Activated T-helper 1 cell treated with anti-CD3 and anti-CD28 coated beads, Interleukin-2, amount 50 U/mL, for 16 hours (primary cell): ENCODE measurements at places on chromosomes 2 and 18.

DNA sequence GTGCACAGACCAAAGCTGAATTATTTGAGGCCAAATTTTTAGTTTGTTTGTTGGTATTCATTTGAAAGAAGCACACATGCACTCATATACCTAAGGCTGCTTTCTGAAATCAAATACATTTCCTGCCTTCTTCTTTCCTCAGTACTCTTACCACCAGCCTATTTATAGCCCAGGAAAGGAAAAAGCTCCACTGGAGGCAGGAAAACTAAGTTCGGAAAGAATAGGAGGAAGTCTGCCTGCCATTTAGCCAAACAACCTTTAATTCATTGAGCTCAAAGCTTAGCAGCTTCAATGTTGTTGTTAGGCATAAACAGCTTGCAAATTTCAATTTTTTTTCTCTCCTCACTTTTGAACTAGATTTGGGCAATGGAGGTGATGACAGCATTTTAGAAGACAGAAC is 40.4 kb upstream of the RASGRP3 start:
- no peak for DNase-seq

- DNase-seq: no peak
Observed at GRCh38 chr2:228846161-228846560, 424.9 kb downstream of the PID1 start.

DNA sequence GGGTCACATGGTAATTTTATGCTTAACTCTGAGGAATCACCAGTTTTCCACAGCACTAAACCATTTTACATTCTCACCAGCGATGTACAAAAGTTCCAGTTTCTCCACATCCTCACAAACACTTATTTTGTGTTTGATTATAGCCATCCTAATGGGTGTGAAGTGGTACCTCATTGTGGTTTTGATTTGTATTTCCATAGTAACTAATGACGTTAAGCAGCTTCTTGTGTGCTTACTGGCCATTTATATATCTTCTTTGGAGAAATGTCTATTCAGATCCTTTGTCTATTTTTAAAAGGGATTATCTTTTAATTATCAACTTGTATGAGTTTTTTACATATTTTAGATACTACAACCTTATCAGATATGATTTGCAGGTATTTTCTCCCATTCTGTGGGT is 42.0 kb downstream of the CCDC150 start:
- DNase-seq: no peak

- no peak for DNase-seq
Observed at GRCh38 chr2:113822087-113822815, 65.8 kb upstream of the SLC35F5 start.

DNA sequence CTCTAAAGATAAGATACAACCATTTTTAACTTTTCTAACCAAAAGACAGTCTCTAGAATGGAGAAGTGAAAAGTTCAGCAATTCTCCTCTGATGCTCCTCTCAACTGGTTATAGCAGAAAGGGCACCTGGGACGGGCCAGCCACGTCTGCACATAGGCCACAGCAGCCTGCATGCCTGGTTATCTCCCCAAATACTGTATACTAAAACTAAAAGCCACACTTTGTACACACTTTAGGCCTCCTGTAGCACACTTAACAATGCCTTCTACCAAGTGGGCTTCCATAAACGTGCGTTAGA is 179.1 kb downstream of the ANKRD44 start:
- no peak for DNase-seq

- DNase-seq: no peak
Observed at GRCh38 chr18:36759167-36759776, 69.5 kb downstream of the TPGS2 start.

DNA sequence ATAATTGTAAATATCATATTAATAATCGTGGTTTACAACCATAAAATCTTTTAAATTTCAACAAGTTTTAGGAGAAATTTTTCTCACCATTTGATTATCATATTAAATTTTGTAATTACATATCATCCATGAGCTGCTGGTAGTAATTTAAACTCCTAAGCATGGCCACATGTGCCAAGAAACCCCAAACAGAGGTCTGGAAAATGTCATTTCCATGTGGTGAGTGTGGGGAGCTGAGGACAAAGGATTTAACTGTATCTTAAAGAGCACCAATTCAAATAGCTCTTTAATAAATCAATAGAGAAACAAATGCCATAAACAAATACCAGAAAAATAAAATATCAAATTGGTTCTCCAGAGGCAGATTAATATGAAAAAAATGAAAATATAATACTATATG is 26.3 kb downstream of the PSME4 start:
- no peak for DNase-seq

DNA sequence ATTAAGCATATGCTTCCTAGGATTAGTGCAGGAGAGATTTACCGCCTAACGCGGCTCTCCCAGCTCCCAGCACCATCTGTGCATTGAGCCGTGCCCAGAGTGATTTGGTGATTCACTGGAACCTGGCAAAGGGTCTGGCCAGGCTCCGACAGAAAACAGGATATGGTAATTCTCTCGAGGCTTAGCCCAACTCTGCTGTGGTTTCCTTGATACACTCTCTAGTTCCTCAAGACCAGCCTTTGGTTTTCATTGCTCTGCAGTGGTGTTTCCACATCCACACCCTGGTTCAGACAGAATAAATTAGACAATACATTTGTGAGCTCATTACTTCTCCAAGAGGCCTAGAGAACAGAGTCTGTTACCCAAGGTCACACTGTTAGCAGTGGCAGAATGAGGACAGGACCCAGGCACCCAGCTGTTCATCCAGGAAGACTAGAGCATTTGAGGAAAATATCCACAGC is 23.0 kb upstream of the SMAD2 start:
- no peak for DNase-seq

- no peak for DNase-seq
Observed at GRCh38 chr18:26003356-26003755, 87.1 kb downstream of the SS18 start.

- DNase-seq: no peak
Observed at GRCh38 chr2:187504312-187504921, 49.8 kb downstream of the TFPI start.

- DNase-seq: no peak
Observed at GRCh38 chr2:162174746-162175145, 22.7 kb upstream of the GCG start.

DNA sequence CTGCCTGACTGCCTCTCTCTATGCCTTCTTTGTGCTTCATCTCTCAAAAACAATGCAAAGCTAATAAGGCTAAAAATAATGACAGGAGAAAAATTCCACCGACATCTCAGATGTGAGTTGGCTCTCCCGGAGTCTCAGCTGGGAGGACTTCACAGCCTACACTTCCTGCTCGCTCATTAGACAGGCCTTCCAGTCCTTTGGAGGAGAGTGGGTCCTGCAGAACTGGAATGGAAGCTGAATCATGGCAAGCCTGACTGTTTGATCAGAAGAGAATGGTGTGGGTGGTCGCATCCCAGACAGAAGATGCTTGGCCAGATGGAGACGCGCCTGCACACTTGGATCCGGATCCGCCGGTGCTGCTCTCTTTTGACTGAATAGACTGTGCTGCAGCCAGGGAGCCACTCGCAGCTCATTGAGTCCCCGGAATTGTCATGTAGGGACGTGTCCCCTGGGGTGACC is 49.7 kb downstream of the TRIB2 start:
- DNase-seq: no peak

DNA sequence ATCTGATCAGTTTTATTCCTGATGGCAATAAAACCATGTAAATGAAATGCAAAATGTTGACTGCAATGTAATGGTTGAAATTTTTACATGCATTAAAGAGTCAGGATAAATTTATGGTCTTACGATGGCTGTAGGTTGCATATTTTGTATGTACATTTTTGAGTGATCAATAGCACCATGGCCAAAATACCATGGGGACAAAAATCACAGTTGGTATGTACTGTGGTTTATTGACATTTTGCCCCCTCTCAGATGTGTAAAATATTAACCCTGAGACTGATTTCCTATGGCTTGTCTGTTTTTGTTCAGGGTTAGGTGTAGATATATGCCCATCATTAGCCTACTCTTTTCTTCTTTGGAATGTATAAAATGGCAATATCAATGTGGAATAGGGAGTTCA is 138.1 kb downstream of the PARD3B start:
- DNase-seq: no peak

DNA sequence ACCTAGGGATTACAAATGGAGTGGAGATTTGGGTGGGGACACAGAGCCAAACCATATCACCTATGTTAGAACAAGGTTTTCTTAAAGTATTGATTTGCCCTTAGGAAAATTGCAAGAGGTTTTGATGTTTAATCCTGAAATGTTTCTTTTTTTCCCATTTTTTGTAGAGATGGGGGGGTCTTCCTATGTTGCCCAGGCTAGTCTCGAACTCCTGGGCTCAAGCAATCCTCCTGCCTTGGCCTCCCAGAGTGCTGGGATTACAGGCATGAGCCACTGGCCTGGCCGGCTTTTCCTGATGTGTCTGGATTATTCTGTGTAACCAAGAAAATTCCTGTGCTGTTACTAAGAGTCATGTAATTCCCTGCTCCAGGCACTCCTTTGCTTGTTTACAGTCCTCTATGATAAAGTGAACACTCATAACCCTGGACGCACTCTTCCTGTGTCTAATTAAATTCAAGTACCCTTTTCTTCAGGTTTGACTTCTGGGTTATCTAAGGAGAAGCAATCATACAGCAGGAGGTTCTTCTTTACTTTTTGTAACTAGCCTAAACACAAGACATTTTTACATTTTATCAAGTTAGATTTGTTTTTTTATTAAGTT is 15.0 kb upstream of the CTDP1 start:
- DNase-seq: no peak

- no peak for DNase-seq
Observed at GRCh38 chr2:239395524-239395923, 5.3 kb downstream of the HDAC4 start.

GRCh38 chr2:130883496-130883895 is 46.8 kb downstream of the ARHGEF4 start:
- no peak for DNase-seq

GRCh38 chr2:199955007-199955338 is 318 bp downstream of the TYW5 start:
- DNase-seq: no peak

GRCh38 chr2:238408615-238409340 is 17.9 kb upstream of the ASB1 start:
- DNase-seq: no peak

GRCh38 chr2:189466656-189467055 is 25.4 kb downstream of the WDR75 start:
- no peak for DNase-seq

DNA sequence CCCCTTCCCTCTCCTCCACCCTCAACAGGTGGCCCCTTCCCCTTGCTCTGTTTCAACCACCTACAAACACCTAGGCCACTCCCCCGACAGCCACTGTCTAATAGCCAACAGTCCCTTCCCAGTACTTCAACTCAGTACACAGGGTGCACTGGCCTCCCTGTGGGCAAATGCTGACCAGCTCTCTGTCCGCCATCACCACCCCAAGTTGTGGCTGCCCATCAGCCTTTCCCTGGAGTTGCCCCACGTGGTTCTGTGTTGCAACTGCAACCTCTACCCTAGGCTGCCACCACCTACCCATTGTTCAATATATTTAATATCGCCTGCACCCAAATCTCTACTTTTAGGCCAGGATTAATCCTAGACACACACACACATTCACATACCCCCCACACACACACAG is 173.5 kb downstream of the MREG start:
- DNase-seq: no peak

GRCh38 chr2:20675701-20676352 is 8.9 kb downstream of the GDF7 start:
- DNase-seq: no peak
